ENCODE measurements at places on chromosomes 4 and X.

GRCh38 chr4:16884673-16885460 is 13.6 kb downstream of the LDB2 start:
- DNase-seq: no peak
- no peaks in the 10 kb centered on the region for H3K4me1 ChIP-seq
- no peak overlapping the region for H3K27ac ChIP-seq
- H3K27me3 ChIP-seq: peaks cover 19% of the 10 kb centered on the region
- H3K4me3 ChIP-seq: no peak overlapping the region

GRCh38 chr4:89468602-89469001 is 161.0 kb upstream of the GPRIN3 start:
- no peaks in the 10 kb centered on the region for H3K36me3 ChIP-seq
- H3K27me3 ChIP-seq: no peaks in the 10 kb centered on the region
- H3K27ac ChIP-seq: no peak overlapping the region
- peaks cover 18% of the 10 kb centered on the region for H3K4me1 ChIP-seq
- DNase-seq: no peak

DNA sequence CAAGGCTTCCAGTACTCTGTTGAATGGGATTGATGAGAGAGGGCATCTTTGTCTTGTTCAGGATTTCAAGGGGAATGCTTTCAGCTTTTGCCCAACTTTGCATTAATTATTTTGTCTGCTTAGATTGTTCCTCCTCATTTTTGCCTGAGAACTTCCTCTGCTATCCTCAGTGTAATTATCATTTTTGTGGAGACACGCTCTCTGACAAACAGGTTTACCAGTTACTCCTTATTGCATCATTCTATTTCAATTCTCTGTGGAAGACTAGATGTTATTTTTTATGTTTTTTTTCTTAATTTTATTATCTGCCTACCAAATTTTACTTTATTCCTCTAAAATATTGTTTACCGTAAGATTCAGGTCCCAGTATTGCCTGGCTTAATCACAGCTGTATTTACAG is 349.2 kb downstream of the ADGRL3 start:
- H3K27me3 ChIP-seq: no peaks in the 10 kb centered on the region
- no peaks in the 10 kb centered on the region for H3K4me1 ChIP-seq
- H3K4me3 ChIP-seq: no peak overlapping the region
- no peak for DNase-seq
- no peak overlapping the region for H3K27ac ChIP-seq

DNA sequence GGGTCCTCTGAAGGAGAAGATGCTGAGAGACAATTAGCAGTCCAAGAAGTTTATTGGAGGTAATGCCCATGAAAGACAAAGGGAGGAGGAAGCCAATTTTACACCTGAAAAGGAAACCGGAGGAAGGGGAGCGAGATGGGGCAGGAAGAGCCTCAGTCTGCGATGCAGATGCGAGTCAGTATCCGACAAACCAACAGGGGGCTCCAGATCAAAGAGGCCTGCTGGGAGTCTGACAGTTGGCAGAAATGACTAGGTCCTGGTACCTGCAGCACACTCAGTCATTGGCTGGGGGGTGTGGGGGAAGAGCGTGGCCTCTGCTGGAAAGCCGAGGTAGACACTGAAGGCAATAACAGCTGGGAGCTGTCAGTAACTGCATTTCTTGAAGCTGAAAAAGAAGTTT is 231.1 kb upstream of the CENPE start:
- no peaks in the 10 kb centered on the region for H3K36me3 ChIP-seq
- DNase-seq: no peak
- no peaks in the 10 kb centered on the region for H3K27me3 ChIP-seq
- H3K4me1 ChIP-seq: peaks cover 13% of the 10 kb centered on the region

GRCh38 chr4:45668128-45668527 is 455.7 kb downstream of the GABRG1 start:
- H3K27me3 ChIP-seq: no peaks in the 10 kb centered on the region
- no peaks in the 10 kb centered on the region for H3K36me3 ChIP-seq
- no peaks in the 10 kb centered on the region for H3K4me1 ChIP-seq
- no peak for DNase-seq
- no peak overlapping the region for H3K27ac ChIP-seq

GRCh38 chr4:2071912-2072867 is 13.1 kb downstream of the NAT8L start:
- H3K4me1 ChIP-seq: no peaks in the 10 kb centered on the region
- no peak overlapping the region for H3K27ac ChIP-seq
- no peaks in the 10 kb centered on the region for H3K36me3 ChIP-seq
- H3K4me3 ChIP-seq: no peak overlapping the region

GRCh38 chr4:7323872-7324650 is 110.7 kb downstream of the PSAPL1 start:
- DNase-seq: no peak
- H3K36me3 ChIP-seq: no peaks in the 10 kb centered on the region
- H3K4me1 ChIP-seq: peaks cover 8% of the 10 kb centered on the region
- H3K27me3 ChIP-seq: no peaks in the 10 kb centered on the region
- H3K27ac ChIP-seq: no peak overlapping the region

DNA sequence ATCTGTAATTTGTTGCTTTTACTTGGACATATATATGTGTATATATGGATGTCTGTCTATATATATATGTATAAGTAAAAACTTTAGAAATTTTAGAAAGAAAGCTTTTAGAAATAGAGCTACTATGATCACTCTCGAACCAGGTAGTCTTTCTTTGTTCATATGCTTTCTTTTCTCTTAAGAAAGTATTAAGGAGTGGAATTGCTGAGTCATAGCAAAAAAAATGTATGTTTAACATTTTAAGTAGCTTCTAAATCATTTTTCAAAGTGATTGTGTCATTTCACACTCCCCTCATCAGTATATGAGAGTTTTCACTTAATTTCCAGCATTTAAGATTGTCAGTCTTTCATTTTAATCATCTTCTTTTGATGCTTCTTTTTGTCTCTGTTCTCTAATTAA is 447.9 kb upstream of the TECRL start:
- no peaks in the 10 kb centered on the region for H3K4me1 ChIP-seq
- peak; percentile 25 for DNase-seq
- H3K27ac ChIP-seq: no peak overlapping the region
- no peak overlapping the region for H3K4me3 ChIP-seq
- H3K27me3 ChIP-seq: no peaks in the 10 kb centered on the region
- H3K36me3 ChIP-seq: no peaks in the 10 kb centered on the region
